ENCODE measurements at places on chromosomes 5 and 9.

- peak; percentile 8 for DNase-seq
These were observed 144.9 kb downstream of the ALDH1A1 start for GRCh38 chr9:72807765-72808445.

- DNase-seq, result no peak
These were observed 9.8 kb downstream of the SLC12A2 start for GRCh38 chr5:128093368-128093767.

- DNase-seq, result no peak
These were observed 40.7 kb downstream of the HRH2 start for GRCh38 chr5:175698401-175699115.

GRCh38 chr9:77433675-77434445 is 214.3 kb downstream of the GNA14 start:
- peak; percentile 73 for DNase-seq

GRCh38 chr5:157671592-157672330 is 428 bp downstream of the C5orf52 start:
- no peak for DNase-seq

- DNase-seq, result peak; percentile 6
These were observed 333.7 kb downstream of the ELAVL2 start for GRCh38 chr9:23492126-23493002.

- no peak for DNase-seq
These were observed 338.7 kb downstream of the NTRK2 start for GRCh38 chr9:85008215-85008614.

DNA sequence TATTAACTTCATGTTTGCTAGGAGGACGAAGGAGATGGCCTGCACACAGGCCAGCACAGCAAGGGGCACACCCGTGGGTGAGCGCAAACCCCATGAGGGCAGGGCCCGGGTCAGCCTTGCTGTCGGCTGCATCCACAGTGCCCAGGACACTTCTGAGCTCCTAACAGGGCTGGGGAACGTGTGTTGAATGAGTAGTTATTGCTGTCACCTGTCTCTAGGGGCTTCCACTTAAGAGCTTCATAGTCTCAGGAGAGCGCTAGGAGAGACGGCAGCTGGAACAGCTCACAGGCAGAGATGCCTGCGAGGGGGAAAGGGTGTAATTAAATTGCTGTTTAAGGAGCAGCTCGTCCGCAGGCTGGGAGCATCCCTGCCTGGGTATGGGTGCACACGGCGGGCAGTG is 91.4 kb upstream of the NEURL1B start:
- no peak for DNase-seq

- no peak for DNase-seq
These were observed 245.9 kb downstream of the SH3GL2 start for GRCh38 chr9:17824616-17825264.

DNA sequence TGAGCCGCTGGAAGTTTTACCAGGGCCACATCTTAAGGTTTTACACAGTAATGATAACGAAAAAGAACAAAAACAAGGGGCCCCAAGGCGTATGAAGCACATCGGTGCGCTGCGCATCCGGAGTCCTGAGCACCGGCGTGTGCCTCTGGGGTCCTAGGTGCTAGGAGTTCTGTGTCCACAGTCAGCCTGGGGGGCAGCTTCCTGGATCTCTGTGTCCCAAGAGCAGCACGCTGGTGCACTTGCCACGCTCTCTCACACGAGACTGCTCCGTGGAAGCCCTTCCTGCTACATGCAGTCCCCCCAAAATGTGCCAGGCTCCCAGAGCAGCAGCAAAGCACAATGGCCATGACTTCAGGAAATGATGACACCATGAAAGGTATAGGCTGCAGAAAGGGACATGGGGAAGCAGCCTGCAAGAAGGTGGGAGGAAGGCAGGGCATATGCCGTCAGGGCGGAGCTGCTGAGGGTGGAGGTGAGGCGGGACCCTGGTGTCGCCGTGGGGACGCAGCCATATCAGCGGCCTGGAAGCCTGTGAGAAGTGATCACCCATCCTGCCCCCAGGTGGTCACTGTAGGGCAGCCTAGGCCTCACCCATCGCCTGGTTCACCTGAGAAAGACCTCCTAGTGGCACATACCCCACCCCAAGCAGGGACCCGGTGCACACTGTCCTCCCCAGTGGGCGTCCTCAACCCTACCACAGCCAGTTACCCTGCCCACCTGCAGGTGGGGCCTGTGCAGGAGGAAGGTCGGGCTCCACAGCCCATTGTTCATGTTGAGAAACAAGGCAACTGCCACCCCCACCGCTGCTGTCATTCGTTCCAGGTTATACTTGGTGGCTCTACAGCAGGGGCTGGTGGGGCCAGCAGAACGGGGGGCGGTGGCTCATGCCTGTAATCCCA is 23.6 kb upstream of the SLC6A3 start:
- no peak for DNase-seq

DNA sequence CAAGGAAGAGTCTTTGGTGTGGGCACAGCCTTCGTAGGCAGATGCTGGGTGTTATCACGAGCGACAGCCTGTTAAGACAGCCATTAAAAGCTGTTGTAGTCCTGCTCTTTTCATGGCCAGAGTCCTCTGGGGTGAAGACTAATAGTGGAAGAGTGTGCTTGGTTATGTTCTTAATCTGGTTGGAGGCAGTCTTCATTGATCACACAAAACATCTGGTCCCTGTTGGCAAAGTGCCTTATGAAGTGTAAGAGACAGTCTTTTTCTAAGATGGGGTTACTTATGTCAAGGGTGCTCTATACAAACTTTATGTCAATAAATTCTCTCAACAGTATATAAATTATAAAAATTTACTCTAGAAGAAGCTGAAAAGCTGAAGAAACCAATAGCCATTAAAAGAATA is 280.4 kb downstream of the CAAP1 start:
- no peak for DNase-seq

- DNase-seq, result peak; percentile 8
These were observed 92.1 kb downstream of the BARX1 start for GRCh38 chr9:93862877-93863545.

GRCh38 chr9:88006511-88007290 is 32.4 kb upstream of the CDK20 start:
- DNase-seq, result no peak

- DNase-seq, result no peak
These were observed 47.2 kb downstream of the F2R start for GRCh38 chr5:76763136-76763535.

- DNase-seq, result no peak
These were observed 650.3 kb downstream of the CCDC171 start for GRCh38 chr9:16202914-16203728.

DNA sequence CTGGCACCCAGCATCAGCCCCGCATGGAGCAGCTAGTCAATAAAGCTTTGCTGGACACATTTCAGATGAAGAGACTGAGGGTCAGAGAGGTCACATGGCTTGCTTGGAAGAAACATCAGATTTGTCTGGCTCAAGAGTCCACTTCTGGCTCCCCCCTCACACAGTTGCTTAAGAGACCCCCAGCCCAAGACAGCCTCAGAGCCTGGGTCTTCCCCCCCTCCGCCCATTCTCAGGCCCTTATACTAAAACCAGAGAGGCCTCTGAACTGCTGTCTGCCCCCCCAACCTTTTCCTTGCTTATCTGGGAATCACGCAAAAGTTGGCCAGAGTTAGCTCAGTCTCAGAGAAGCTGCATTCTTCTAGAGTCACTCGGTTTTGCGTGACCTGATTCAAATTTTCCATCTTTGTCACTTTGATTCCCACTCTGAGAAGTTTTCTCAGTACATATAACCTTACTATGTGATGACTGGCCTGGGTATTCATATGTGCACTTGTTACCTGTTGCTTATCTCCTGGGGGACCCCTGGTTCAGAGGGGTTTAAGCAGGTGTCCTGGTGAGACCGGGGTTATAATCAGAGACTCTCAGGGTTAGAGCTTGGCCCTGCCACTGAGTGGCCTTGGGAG is 145.4 kb upstream of the IER5L start:
- DNase-seq, result no peak

DNA sequence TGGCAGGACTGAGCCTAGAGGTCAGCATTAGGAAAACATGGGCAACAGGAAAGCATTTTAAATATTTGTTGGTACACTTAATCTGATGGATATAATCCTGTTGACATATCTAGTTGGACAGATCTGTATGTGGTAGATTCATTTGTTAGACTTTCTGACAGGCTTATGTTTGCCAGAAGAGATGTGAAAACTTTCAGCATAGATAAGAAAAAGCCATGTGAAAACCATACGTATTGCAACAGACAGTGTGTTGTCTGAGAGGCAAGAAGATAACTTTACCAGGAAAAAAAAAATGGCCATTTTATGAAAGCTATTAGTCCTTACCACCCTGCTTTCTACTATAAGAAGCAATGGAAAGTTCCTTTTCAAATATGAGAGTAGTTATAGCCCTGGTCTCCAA is 1902.2 kb upstream of the C9orf72 start:
- no peak for DNase-seq
